ENCODE measurements at places on chromosomes 7 and 10.

GRCh38 chr10:50392966-50393718, 141.8 kb upstream of the ASAH2 start:
- DNase-seq, result no peak

- no peak for DNase-seq
Measured at GRCh38 chr7:138935465-138936011, 45.7 kb downstream of the KIAA1549 start.

DNA sequence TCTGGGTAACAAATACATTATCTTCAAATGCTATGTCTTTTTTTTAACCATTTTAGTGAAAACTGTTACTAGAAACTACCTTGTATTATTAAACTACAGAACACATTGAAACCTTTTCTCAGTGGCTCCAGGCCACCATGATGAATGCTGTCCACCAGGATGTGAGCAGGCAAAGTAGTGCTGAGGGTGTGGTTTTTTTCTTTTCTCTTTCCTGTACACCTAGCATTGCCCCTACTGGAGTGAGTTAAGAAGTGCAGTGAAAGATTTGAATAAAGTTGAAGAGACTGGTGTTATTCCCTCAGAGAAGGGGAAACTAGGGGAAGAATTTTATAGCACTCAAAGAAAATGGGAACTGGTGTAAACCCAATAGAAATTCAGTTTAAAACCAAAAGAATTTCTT, 120.0 kb upstream of the SAMD8 start:
- DNase-seq, result no peak

DNA sequence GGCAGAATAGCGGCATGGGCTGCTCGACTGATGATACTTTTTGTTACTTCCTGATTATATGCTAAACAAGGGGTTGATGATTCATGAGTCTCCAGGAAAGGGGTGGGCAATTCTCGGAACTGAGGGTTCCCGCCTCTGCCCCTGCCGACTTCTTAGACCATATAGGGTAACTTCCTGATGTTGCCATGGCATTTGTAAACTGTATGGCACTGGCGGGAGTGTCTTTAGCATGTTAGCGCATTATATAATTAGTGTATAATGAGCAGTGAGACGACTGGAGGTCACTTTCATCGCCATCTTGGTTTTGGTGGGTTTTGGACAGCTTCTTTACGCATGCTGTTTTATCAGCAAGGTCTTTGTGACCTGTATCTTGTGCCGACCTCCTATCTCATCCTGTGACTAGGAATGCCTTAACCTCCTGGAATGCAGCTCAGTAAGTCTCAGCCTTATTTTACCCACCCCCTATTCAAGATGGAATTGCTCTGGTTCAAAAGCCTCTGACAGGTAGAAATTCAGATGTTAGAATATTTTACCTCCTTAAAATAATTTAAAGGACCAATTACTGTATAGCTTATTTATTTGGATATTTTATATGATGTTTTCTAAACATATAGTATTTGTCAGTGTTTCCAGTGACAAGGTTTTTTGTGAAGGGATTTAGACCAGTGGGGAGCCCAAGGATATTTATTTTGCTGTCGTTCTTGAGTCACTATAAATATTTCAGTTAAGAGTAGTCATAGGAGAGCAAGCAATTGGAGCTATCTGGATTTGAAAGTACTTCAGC, 90.1 kb upstream of the PIK3CG start:
- no peak for DNase-seq

GRCh38 chr7:102004229-102004628, 186.8 kb downstream of the CUX1 start:
- DNase-seq, result no peak

DNA sequence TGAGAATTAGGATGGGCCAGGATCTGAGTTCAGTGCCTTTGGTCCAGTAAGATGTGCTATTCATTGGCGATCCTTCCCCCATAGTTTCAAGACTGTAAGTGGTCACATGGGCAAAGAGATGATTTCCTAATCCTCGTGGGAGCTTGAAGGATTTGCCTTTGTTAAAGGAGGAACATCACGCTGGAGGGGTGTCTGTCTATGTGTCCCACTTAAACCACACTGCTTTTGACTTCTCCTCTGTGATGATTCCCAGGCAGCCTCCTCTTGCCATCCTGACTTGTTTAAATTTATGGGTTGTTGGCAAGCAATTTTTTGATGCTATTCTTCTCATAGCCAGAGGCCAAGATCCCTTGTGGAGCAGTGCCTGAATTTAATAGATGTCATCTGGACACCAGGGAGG, 154.0 kb downstream of the TCF7L2 start:
- DNase-seq, result no peak

DNA sequence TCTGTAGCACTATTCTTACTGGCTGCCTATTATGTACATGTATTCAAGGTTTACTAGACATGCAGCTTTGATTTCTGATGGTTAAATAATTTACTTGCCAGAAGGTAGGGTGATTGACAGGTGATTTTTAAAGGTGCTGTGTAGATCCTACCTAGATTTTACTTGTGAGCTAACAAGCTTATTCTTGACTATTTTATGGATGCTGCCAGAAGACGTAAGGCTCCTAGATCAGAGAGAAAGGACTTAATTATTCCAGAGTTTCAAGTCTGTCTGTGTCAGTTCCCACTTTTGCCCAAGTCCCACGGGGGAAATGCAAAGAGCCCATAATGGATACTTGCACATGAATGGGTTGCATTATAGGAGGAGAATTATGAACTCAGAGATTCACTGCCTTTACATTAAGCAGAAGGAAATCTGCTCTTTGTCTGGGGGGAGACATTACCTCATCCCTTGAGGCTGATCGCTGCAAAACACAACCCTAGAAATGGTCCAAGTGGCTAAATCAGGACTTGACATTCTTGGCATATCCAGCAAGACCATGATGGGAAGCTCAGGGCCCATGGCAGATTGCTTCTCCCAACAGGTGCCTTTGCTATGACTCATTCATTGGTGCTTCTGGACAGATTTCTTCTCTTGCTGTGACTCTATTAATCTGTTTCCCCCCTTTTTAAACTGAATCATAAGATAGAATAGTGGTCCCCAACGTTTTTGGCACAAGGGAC, 32.1 kb downstream of the GPR158 start:
- DNase-seq, result no peak

GRCh38 chr10:25573316-25573715, 360.7 kb upstream of the MYO3A start:
- DNase-seq, result no peak

DNA sequence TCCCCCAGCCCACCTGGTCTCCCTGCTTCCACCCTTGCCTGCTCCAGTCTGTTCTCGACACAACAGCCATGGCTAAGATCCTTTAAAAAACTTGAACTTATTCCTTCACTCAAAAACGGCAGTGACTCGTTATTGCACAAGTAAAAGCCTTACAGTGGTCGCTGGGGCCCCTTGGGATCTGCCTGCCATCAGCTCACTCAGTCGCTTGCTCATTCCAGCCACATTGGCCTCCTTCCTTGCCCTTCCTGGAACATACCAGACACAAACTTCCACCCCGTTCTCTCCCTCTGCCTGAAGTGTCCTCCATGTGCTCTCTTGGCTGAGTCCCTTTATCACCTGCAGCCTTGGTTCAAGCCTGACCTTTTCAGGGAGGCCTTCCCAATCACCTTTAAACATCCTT, 4.7 kb downstream of the CCNY start:
- DNase-seq, result no peak

GRCh38 chr7:48637382-48637781, 287.0 kb upstream of the CDC14C start:
- no peak for DNase-seq

DNA sequence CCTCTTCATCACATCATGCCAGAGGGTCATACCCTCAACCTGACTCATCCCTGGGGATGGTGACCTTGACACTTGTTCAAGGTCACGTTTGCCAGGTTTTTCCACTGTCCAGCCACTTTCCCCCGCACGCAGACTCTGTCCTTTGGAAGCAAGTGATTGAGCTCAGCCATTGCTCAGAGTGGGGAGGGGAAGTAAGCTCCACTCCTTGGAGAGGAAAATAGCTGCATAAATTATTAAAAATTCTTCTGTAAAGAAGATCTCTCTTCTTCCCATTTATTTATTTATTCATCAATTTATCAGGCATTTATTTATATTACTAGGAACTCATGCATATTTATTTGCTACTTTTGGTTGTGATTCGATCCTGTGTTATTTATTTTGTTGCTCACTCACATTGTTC, 88.0 kb downstream of the GLRX3 start:
- no peak for DNase-seq

DNA sequence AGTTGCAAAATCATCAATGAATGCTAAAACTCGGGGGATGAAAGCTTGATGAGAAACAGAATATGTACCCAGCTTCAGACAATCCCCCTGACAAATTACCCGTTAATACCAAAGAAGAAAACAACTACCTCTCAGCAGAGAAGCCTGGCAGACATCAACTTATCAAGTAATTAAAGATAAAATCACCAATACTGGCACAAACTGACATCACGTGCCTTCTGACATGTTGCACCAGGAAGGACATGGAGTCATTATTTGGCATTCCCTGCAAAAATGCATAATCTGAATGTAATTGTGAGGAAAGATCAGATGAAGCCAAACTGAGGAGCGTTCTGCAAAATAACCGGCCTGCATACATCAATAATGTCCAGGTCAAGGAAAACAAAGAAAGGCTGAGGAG, 7.7 kb downstream of the SLIT1 start:
- DNase-seq, result no peak

GRCh38 chr10:129274748-129275474, 192.1 kb upstream of the MGMT start:
- no peak for DNase-seq

GRCh38 chr10:69742928-69743602, 58.6 kb upstream of the COL13A1 start:
- no peak for DNase-seq

DNA sequence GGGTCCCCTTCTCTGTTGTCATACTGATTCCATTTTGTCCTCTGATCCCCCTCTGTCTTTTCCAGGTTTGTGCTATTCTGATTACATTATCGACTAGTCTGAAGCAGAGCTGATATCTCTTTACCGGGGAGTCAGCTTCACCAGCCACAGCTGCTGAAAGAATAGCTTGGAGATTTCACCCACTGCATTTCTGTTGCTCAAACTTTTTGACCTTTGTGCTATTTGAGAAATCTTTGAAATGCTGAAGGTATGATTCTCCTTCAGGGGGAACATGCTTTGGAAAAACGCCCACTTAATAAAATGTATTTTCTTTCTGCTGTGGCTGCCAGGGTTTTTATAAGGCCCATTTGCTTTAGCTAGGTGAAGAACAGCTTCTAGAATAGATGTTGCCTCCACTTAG, 197.8 kb upstream of the TCF7L2 start:
- no peak for DNase-seq

- no peak for DNase-seq
Measured at GRCh38 chr10:43899224-43899959, 250.7 kb upstream of the ZNF32 start.

- no peak for DNase-seq
Measured at GRCh38 chr10:73493781-73494180, 2.0 kb downstream of the PPP3CB start.

DNA sequence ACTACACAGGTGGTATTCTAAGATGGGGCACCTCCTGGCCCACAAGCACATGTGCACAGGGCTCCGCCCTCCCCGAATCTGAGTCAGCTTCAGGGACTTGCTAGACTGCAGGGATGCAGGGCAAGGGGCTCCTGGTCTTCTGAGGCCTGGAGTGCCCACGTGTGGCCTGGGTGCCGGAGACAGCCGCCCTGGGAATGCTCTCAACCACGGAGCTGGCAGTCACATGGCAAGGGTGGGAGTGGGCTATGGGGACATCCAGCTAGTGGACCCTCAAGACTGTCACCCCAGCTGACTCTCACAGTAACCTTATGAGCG, 42.7 kb downstream of the CFAP46 start:
- DNase-seq, result no peak

GRCh38 chr7:135843214-135843613, 94.6 kb upstream of the FAM180A start:
- no peak for DNase-seq

- DNase-seq, result no peak
Measured at GRCh38 chr10:112915590-112916572, 34.2 kb upstream of the TCF7L2 start.

DNA sequence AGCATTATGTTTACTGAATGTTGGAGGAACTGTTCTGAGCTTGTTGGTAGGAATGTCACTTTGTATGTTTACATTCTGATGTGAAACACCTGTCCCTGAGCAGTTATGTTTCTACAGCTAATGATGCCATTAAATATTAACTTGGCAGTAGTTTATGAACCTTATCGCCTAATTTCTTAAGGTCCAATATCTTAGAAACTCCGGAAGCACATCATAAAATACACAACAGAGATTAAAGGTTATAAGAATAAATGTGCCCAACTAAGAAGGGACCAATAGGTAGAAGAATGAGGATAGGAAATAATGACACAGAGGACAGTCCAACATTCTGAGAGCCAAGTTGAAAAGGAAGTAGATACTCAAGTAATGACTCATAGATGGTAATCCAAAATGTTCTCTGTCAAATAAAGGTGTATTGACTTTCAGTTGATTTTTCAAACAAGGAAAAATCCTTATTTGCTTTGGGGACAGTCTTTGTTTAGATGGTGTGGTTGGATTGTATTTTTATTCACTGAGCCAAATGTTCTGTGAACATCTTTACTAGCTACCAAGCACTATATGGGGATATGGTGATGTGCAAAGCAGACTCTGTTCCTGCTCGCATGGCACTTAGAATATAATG, 31.9 kb downstream of the LCOR start:
- no peak for DNase-seq

Data from T-helper 2 cell (primary cell).